ENCODE measurements at places on chromosomes 4 and X.

- no peak for DNase-seq
Measured at GRCh38 chr4:139901531-139902320, 236.1 kb downstream of the MGST2 start.

GRCh38 chr4:138241281-138242075, 671 bp downstream of the SLC7A11 start:
- peak; percentile 9 for DNase-seq

- DNase-seq: no peak
Measured at GRCh38 chrX:117092641-117093040, 629.9 kb upstream of the CT83 start.

GRCh38 chr4:181711387-181711786, 531.8 kb upstream of the TENM3 start:
- no peak for DNase-seq

DNA sequence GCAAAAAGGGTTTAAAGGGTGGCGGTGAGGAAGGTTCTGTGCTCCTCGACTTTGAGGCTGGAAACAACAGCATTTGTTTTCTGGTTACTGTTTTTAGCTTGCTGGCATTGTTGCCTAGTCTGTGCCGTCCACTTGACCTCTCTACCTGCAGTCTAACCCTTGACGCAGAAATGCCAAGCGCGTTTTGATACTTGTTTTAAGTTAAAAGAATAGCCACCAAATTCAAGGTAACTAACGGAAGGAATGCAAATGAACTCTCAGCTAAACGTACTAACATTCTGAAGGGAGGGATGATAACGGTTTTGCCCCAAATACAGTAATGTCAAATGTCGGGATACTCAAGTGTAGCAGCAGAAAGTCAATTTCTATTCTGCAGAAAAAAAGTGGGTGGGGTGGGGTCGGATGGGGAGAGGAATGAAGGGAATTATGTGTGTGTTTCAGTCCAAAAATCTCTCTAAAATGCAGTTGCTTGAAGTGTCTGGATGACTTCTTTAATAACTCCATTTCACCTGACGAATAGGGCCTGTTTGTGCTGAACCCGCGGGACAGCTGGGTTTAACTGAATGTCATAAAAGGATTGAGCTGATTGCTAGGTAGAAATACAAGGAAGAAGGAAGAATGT, 3.4 kb upstream of the NKX6-1 start:
- no peak for DNase-seq

DNA sequence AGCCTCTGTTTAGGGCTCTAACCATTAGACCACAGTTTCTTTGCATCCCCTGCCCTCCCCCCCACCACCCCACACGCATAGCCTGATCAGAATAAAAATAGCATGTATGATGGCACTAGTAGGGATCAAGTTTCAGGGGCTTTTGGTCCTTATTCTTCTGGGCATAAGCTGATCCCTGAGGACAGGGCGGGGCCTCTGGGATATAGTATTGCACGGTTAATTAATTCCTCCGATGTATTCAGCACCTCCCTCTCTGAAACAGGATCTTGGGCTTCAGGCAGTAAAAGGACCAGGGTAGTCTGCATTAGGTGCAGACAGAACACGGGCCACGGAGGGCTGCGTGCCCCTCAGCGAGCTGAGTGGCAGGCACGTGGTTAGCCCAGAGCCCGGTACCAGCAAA, 57.1 kb downstream of the ELF4 start:
- DNase-seq: no peak

GRCh38 chr4:155587766-155588165, 78.9 kb upstream of the GUCY1A1 start:
- no peak for DNase-seq

GRCh38 chrX:134909261-134909660, 81.5 kb upstream of the SMIM10 start:
- DNase-seq: no peak

GRCh38 chr4:131159261-131159660, 1989.8 kb upstream of the PCDH10 start:
- DNase-seq: no peak

DNA sequence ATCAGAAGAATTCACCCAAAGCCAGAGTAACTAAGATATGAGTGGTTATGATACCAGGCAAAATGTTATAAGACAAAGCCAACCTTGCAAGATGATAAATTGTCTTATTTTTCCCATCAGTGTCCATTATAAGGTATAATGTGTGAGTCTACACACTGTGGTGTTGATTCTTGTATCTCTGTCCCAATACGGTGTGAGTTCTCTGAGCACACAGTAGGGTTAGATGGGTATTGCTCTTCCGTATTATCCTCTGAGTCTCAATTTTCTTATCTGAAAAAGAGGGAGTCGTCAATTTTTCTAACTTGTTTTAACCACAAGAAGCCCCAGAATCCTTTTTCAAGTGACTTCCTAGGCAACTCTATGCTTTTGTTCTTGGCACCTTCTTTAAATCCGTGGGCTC, 69.9 kb downstream of the HMGB2 start:
- no peak for DNase-seq

DNA sequence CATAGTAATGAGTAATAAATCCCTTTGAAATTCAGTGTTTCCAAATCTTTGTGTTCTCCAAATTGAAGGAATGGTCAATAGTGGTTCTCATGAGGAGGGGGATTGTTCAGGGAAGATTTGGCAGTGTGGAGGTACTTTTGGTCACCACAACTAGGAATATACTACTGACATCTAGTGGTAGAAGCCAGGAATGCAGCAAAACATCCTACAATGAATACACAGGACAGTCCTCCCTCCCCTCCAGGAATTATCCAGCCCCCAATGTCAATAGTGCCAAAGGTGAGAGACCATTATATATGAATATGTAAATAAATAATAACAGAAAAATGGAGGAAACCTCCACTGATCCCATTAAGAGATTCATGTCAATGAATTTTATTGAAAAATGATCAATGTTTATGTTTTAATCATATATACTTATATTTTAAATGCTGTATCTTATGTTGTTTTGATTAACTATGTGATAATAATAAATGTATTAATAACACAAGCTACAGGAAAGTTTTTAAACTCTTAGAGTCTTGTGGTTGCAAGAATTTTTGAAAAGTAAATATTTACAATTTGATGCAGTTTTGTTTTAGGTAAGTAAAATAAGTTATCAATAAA, 14.4 kb upstream of the FAM9A start:
- DNase-seq: peak; percentile 1

- DNase-seq: no peak
Measured at GRCh38 chrX:135557344-135557743, 36.9 kb downstream of the INTS6L start.

DNA sequence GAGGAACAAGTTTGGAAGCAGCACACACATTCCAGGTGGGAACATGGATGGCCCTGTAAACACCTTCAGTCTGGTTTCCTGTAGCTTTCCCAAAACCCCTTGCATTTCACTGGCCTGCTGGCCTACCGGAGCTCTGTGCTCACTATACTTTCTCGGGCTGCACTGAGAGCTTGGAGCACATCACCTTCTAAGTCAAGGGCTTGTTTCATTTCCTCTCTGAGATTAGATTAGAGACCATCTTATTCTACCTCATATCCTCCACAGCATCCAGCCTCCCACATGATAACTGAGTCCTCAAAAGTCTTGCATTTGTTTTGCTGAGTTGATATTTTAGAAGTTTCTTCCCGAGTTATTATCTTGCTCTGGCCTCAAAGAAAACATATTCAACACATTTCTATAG, 147.7 kb downstream of the RASL11B start:
- no peak for DNase-seq

- DNase-seq: no peak
Measured at GRCh38 chrX:111581086-111581485, 69.6 kb downstream of the SERTM2 start.

DNA sequence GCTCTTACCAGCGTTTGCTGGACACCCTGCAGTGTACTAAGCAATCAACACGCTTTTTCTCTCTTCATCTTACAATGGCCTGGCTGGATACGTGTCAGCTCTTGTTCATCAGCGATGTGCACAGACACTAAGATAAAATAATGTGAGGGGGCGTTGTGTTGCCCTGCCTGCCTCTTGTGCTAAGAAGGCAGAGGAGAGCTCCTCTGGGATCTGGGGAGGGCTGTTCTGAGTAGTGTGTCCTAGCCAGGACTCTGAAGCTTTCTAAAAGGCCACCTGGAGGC, 49.7 kb downstream of the NELFA start:
- no peak for DNase-seq

Measured in stimulated activated CD4-positive, alpha-beta T cell treated with anti-CD3 and anti-CD28 coated beads, Interleukin-15, amount 100 ng/mL, for 24 hours (primary cell).